ENCODE measurements at places on chromosomes 7 and 10.

DNA sequence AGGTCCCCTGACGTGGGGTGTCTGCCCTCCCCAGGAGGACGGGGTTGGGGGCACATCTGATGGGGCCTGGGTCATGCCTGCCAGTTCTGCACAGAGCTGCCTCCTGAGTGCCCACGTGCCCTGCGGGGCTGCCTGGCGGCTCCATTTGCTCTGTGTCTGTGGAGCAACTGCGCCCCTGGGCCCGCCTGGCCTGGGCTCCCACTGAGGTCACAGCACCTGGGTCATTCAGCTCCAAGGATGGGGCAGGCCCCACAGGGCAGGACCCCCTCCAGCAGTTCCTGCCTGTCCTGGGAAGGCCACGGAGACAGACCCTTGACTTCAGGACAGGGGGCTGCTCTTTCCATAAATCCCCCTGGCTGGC lies 590.6 kb downstream of the PTPRN2 start:
- no peak for DNase-seq

GRCh38 chr7:133682364-133683181 lies 429.7 kb downstream of the EXOC4 start:
- DNase-seq: no peak

GRCh38 chr7:102473271-102473991 lies 5.3 kb downstream of the POLR2J start:
- no peak for DNase-seq

GRCh38 chr7:141287936-141288335 lies 214.1 kb downstream of the TMEM178B start:
- DNase-seq: no peak

- no peak for DNase-seq
Observed at GRCh38 chr7:24341691-24342413, 57.9 kb downstream of the NPY start.

GRCh38 chr10:79249186-79250121 lies 97.8 kb upstream of the PPIF start:
- DNase-seq: peak; percentile 53
